Fibroblast of mammary gland (primary cell): ENCODE measurements at places on chromosomes 4 and X.
A peak's percentile ranks its signal among the peaks of the same experiment; 100 is the strongest.

DNA sequence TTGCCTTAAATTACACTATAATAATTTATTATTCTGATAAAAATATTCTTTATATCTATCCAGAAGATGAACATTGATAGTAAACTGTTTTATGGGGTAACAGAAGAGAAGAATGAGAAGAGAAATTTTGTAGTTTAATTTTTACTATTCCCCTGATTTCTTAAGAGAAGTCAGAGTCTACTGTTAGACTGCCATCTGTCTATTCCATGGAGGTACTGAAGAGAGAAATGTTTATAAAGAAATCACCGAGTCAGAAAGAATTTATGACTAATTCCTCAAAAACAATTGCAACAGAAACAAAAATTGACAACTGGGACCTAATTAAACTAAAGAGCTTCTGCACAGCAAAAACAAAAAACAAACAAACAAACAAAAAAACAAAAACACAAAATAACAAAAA lies 149.9 kb downstream of the FGF16 start:
- peak; percentile 57 for DNase-seq

DNA sequence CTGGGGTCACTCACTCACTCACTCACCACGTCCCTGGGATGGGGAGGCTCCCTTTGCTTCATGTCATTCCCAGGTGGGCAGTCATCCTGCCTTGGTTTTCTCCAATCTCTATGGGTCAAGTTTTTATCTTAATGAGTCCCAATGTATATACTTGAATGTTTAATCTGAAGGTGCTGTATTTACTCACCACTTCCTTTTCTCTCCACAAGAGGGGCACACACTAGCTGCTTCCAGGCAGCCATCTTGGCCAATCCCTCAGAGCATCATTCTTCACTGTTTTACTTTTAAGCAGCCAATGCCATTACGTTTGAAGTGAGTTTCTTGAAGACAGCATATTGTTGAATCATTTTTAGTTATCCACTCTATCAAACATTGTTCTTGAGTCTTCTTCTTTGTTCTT lies 153.4 kb upstream of the ARSJ start:
- peak; percentile 36 for DNase-seq

DNA sequence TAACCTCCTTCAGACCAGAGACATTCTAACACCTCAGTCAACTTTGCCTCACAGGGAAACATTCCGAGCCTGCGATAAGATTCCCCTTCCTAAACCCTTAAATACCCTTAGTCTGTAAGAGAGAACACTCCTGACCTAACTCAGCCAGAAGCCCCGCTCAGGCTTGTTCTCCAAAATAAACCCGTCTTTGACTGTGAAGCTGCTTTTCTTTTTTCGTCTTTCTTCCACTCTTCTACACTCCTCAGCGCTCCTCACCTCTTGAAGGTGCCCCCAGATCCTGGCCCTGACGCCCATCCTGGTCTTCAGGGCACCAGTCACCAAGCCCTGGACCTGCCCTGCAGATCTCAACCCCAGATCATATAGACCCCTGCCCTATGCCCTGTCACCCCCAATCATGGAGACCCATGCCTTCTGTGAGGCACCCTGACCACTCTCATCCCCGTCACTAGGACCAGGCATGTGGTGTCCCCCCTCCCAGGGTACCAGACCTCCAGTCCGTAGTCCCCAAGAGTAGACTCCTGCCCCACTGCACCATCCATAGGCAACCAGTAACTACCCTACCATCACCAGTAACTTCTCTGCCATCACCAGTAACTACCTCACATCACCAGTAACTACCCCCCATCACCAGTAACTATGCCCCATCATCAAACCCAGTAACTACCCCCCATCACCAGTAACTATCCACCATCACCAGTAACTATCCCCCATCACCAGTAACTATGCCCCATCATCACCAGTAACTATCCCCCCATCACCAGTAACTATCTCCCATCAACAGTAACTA lies 3.5 kb downstream of the ASMTL start:
- DNase-seq, result no peak

DNA sequence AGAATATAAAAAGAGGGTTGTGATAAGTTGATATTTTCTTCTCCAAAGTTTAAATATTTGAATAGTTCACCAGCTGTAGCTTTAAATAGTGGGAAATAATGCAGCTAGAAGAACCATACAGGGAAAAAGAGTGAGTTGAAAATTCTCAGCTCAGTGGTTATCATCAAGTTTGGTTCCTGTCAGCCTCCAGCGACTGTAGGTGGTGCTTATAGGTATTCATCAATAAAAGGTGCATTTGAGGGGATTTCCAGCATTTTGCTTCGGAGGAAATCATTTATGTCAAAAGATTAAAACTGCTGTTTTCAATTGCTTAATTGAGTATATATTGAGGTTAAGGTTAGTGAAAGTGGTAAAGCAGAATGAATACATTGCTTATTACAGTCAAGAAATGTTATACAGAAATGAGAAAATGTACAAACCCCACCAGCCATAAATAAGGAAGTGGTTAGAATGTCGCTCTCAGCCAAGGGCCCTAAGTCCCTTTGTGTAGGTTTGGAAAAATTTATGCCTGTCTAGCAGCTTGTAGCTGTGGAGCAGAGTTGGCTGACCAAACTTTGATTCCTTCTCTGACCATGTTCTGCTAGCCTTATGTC lies 532.9 kb upstream of the FTHL17 start:
- no peak for DNase-seq

- DNase-seq, result peak; percentile 2
Measured at GRCh38 chrX:139692506-139692849, 15.5 kb downstream of the MCF2 start.

DNA sequence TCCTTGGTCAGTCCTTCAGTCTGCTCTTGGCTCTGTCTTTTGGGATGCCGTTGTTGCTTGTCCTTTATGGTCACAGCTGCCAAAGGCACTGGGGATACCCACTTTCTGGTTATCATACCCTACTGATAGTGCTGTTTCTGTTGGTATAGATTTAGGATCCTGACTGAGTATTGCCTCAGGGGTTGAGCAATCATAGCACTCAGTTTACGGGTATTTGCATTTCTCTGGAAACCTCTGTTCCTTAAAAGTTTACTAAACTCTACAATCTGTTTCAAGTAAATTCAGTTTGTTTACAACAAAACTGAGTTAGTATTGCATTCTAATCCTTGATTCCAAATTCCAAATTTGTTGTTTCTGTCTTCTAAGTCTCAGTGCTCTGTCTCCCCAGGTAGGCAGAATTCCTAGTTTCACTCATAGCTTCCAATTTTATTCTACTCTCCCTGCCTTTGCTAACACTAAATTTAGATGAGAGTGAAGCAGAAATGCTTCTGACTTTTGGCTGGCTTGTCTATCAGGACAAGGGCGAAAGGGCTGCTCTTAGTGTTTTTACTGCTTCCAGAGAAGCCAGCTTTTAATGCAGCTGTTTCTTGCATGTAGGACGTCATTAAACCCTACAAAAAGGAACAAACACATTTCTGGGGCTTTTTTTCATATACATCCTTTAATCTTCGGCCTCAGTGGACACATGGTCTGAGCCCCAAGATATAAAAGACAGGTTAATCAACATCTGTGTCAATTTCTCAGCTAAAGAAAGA lies 17.2 kb upstream of the TET2 start:
- DNase-seq, result no peak

DNA sequence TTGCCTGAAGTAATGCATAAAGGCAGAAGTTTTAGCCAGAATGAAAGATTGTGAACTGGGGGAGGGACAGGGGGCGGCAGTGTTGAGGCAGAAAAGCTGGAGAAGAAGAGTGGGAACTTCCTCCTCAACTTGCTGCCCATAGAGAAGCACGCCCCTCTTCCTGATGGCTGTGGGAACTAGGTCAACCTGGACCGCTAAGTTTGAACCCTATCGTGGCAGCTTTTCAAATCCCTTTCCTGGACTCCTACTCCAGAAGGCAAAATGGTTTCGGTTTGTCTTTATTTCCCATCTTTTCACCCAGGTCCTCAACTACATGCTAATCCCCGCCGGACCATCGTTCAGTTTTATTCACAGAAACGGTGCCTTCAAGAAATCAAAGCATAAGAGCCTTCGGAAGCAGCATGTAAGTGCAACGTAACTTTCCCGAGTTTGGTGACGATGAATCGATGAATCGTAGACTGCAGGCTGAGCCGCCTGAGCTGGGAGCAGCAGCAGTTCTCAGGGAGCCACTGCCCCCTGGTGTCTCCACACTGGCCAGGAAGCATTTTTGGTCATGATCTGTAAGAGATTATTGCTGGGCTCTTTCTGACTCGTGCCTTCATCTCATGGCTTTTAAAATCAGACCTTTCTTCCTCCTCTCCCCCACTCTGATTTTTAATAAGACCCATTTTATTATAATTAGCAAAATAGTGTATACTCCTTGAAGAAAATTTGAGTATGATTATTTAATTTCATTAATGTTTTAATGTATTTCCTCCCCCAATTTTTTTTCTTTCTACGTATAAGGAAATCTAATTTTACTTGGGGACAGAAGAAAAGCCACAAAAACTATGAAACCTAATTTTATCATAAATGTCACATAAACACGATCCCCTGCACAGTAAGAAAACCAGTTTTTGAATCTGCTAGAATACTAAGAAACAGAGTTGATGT lies 21.4 kb downstream of the SPINK2 start:
- DNase-seq, result peak; percentile 88

GRCh38 chrX:25144043-25144940 lies 128.5 kb upstream of the ARX start:
- DNase-seq, result peak; percentile 62

DNA sequence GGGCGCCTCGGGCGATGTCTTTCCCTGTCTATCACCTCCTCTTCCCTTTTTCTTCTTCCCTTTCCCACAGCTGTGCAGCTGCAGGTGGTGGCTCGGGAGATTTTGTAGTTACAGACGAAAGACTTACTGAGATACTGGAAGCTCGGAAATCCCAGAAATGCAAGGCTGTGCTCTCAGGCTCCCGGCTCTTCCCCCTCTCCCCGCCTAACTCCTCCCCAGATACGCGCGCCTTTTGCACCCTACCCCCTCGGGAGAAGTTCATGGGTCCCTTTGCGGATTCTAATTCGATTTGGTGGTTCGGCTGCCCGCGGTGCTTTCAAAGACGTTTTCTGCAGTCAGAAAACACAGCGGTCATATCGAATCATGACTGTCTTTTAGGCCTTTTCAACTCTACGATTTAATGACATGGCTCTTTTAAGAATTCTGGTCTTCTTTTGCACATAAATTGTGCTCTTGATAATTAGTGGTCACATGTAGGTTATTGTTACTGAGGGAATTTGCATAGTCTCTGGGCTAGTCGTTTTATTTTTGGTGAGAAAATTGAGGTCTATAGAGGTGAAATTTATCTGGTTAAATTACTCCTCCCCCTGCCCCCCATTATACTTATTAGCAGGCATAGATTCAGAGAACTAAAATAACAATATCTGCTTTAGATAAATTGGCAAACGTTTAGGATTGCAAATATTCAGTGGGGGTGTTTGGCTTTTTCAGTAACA lies 1.6 kb downstream of the SEPTIN11 start:
- peak; percentile 42 for DNase-seq

DNA sequence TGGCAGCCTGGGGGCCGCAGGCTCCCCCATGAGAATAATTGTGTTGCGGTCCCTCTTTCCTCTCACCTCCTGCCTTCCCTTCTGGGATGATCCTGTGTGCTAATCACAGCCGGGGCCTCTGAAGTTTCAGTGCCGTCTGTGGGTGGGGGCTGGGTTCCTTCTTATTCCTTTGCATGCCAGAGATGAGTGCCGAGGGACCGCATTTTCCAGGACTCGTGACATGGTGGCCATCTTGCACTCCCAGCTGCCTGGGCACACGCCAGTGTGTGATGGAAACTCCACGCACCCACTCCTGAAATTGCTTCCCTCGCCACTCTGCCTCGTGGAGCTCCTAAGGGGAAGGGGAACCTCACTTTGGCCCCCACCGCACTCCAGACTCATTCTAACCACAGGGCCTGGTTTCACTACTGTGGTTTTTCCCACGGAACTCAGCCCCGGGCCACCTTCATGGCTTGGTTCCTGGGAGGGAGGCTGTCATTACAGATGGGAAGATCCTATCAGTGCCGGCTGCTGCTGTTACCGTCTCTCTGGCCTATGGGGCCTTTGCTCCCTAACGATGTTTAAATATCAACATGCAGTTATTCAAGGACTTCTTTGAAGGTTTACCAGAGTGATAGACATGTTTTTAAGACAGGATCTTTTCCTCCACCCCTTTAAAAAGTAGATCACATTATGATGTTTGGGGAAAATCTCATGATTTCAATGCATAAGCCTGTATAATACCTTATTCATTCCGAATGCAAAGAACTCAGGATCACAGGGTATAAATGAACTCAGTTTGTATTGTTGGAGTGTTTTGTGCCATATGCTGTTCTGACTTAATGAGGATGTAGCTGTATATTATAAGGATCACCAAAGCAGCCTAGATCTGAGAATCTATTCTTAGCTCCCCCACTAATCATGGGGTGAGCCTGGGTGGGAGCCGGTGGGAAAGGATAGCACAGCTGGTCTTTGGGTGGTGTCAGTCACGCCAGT lies 89.6 kb downstream of the SORCS2 start:
- no peak for DNase-seq

DNA sequence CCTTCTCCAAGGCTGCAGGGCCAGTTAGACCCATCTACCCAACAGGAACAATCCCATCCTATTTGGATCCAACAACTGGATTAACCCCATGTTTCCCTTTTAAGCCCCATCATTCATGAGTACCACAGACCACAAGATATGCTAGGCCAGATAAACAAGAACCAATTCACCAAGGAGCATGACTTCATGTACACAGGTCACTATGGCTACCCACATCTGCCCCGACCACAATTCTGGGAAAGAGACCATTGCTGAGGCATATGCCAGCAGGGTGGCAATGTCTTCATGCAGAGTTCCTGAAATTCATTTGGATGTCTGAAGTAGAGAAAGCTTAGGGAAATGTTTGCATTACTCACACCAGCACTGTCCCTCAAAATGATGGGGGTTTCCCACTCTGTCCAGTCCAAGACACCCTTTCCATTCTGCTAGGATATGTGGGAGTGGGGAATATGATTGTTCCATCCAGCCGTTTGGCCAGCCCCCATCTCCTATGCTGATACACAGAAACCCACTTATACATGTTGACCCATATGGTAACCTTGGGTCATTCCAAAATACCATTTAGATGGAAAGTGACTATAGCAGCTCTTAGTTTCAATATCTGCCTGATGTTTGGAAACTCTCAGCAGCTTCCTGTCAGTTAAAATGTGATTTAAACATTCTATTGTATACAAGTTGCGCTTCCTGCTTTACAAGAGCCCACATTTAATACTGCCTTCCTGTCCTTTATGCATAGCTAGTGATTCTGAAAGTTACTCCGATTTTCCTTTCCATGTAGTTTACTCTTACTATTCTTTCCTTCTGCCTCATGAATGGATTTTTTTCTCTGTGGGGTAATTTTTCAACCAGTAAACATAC lies 129.0 kb downstream of the AMMECR1 start:
- DNase-seq, result no peak

- peak; percentile 4 for DNase-seq
Measured at GRCh38 chr4:167233685-167234315, 494 bp downstream of the SPOCK3 start.

- DNase-seq, result peak; percentile 49
Measured at GRCh38 chr4:182337366-182337765, 94.2 kb downstream of the TENM3 start.
